ENCODE measurements at places on chromosomes 7 and 10.

DNA sequence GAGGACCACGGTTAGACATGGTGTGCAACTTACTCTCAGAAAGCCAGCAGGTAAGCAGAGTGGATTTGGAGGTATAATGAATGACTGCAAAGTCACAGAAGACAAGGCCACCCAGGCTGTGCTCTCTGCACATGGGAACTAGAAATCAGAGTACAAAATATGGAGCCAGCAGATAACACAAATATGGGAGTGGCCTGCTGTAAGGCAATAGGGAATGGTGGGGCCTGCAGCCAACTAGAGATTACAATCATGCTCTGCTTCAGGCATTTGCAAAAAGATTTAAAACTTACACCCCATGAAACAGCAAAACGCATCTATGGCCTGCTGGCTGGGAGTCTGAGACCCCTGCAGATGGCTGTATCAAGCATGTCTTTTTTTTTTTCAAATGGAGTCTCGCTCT lies 47.0 kb downstream of the RGS10 start:
- no peak for DNase-seq
- no peaks in the 10 kb centered on the region for H3K27me3 ChIP-seq
- peaks cover 12% of the 10 kb centered on the region for H3K4me1 ChIP-seq
- H3K27ac ChIP-seq = no peak overlapping the region

- H3K27ac ChIP-seq = peak overlapping the region; percentile 17
- H3K4me1 ChIP-seq = peaks cover 40% of the 10 kb centered on the region
- no peak overlapping the region for H3K4me3 ChIP-seq
- H3K27me3 ChIP-seq = no peaks in the 10 kb centered on the region
- H3K36me3 ChIP-seq = peaks cover 7% of the 10 kb centered on the region
These were observed 93.4 kb downstream of the RNF216 start for GRCh38 chr7:5687936-5688630.

- no peak for DNase-seq
- H3K4me3 ChIP-seq = no peak overlapping the region
- peaks cover 2% of the 10 kb centered on the region for H3K27me3 ChIP-seq
- H3K4me1 ChIP-seq = peaks cover 6% of the 10 kb centered on the region
These were observed 2.9 kb upstream of the CFAP46 start for GRCh38 chr10:132945125-132945893.

DNA sequence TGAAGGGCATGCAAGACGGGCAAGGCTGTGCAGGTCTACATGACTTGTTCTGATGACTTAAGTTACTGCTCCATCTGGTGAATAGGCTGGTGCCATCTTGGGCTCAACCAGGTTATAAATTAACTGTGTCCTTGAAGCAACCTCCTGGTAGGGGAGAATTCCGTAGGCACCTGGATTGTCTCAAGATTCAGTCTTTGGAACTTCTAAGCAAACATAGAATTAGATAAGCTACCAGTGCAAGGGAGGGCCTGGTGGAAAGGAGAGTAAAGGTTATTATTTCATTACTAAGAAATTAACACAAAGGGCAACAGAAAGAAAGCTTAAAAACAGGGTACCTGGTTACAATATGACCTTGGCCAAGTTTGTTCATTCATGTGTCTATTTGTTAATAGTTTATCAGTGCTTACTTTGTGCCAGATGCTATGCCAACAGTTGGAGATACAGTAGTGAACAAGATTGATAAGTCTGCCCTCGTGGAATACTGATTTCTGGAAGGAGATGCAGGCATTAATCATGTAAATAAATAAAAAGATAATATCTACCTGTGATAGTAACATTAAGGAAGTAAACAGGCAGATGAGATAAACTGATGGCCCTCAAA lies 107.0 kb upstream of the PALS2 start:
- no peaks in the 10 kb centered on the region for H3K36me3 ChIP-seq
- DNase-seq = no peak
- no peak overlapping the region for H3K4me3 ChIP-seq
- no peak overlapping the region for H3K27ac ChIP-seq
- H3K4me1 ChIP-seq = no peaks in the 10 kb centered on the region
- no peaks in the 10 kb centered on the region for H3K27me3 ChIP-seq

DNA sequence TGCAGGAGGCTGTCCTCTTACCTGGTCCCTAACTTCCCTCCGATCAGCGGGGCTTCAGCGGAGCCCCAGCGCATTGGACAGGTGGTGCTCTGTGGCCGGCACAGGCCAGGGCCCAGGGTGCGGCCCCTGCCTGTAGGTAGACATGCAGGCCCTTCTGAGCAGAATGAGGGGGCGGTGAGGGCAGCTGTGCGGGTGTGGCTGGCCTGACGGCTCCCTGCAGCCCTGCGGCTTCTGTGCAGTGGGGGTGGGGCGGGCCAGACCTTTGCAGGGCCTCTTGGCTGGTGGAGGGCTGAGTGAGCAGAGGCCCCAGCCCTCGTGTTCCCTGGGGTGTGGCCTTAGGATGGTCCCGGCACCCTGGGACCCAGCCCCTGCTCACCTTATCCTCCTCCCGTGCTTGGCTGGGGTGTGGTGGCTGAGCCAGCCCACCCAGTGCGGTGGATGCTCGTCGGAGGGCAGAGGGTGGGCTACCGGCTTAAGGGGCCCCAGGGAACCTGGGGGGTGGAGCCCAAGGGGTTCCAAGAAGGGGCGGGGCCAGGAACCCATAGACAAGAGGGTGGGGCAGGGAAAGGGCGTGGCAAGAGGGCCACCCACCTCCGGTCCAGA lies 175.2 kb upstream of the TNRC18 start:
- peak overlapping the region; percentile 57 for H3K4me3 ChIP-seq
- H3K27me3 ChIP-seq = no peaks in the 10 kb centered on the region
- H3K4me1 ChIP-seq = peaks cover 26% of the 10 kb centered on the region
- peaks cover 11% of the 10 kb centered on the region for H3K36me3 ChIP-seq

- no peak overlapping the region for H3K4me3 ChIP-seq
- no peaks in the 10 kb centered on the region for H3K4me1 ChIP-seq
- peaks cover 4% of the 10 kb centered on the region for H3K27me3 ChIP-seq
- no peaks in the 10 kb centered on the region for H3K36me3 ChIP-seq
- DNase-seq = no peak
- no peak overlapping the region for H3K27ac ChIP-seq
These were observed 74.6 kb upstream of the FRMD4A start for GRCh38 chr10:14405076-14406065.

DNA sequence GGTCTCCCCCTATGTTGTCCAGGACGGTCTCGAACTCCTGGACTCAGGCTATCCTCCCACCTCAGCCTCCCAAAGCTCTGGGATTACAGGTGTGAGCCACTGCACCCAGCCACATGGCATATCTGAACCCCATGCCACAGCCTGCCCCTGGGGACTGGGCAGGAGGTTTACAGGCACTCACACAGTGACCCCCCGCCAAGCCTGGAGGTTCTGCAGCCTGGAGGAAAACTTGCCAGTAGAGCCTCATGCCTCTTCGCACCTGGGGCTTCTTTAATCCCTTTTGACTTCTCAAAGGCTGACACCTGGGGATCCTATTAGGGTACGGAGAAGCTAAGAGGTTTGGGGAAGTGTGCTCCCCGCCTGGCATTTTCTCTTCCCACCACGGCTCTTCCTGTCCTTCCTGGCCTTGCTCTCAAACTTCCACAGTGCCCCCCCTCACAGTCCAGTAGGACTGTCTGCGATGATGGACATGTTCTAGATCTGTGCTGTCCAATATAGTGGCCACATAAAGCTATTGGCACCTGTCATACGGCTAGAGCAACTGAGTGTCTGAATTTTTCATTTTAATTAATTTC lies 11.4 kb upstream of the KCP start:
- H3K4me3 ChIP-seq = no peak overlapping the region
- no peaks in the 10 kb centered on the region for H3K36me3 ChIP-seq
- H3K27ac ChIP-seq = no peak overlapping the region
- DNase-seq = no peak
- H3K27me3 ChIP-seq = no peaks in the 10 kb centered on the region

DNA sequence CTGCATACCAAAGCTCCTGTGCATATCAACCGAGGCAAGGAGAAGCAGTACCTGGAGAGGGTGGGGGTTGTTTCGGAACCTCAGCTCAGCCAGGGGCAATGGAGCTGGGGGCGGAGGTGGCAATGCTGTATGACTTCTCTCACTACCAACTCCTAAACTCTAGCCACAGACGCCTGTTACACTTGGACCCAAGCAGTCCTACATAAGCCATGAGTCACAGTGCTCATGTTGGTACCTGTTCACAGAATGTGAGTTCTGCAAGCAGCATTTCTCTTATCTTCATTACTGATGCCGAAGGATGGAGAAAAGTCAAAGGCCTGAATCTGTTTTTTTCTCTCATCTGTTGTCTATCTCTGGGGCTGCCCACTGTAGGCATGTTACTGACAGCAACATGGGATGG lies 3.2 kb upstream of the RAB18 start:
- DNase-seq = no peak
- no peaks in the 10 kb centered on the region for H3K36me3 ChIP-seq
- H3K4me1 ChIP-seq = peaks cover 3% of the 10 kb centered on the region
- no peak overlapping the region for H3K4me3 ChIP-seq
- H3K27me3 ChIP-seq = no peaks in the 10 kb centered on the region
- no peak overlapping the region for H3K27ac ChIP-seq

DNA sequence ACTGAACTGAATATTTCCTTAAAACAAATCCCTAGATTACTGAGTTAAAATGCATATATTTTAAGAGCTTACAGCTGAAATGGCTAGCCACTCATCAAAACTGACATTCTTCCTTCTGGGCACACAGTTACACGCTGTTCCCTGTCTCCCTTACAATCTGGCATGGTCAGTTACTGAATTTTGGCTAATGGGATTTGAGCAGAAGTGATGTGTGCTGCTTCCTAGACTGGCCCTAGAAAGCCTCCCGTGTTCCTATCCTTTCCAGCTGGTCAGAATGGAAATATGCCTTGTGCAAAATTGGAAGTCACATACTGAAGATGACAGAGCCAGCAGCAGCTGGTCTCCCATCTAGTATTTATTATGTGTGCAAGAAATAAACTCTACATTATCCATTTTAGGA lies 128.7 kb upstream of the NAMPT start:
- no peaks in the 10 kb centered on the region for H3K4me1 ChIP-seq
- H3K4me3 ChIP-seq = no peak overlapping the region
- H3K36me3 ChIP-seq = no peaks in the 10 kb centered on the region
- no peaks in the 10 kb centered on the region for H3K27me3 ChIP-seq
- no peak overlapping the region for H3K27ac ChIP-seq

GRCh38 chr10:87723500-87723899 lies 63.8 kb downstream of the PAPSS2 start:
- no peaks in the 10 kb centered on the region for H3K4me1 ChIP-seq
- no peak overlapping the region for H3K27ac ChIP-seq
- H3K36me3 ChIP-seq = no peaks in the 10 kb centered on the region
- no peak for DNase-seq
- H3K27me3 ChIP-seq = no peaks in the 10 kb centered on the region
- no peak overlapping the region for H3K4me3 ChIP-seq

GRCh38 chr7:22559829-22560489 lies 60.0 kb upstream of the STEAP1B start:
- no peak overlapping the region for H3K4me3 ChIP-seq
- H3K36me3 ChIP-seq = no peaks in the 10 kb centered on the region
- H3K27ac ChIP-seq = no peak overlapping the region

DNA sequence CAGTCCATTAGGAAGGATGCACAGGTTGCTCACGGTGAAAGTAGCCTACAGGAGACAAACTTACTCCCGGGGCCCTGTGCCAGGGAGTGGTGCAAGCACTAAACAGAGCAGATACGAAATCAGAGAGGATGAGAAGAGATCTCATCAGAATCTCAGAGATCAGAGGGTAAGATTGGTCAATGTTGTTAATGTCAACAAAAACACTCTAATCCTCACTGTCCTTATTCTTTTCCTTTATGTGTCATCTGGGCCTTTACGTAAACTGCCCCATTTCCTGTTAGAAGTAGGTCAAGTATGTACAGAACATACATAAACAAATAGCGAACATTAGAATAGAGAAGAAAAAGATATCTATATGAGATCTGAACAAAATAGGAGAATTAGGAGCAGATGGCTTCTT lies 163.1 kb downstream of the PPP1R17 start:
- H3K36me3 ChIP-seq = no peaks in the 10 kb centered on the region
- no peaks in the 10 kb centered on the region for H3K27me3 ChIP-seq
- no peak overlapping the region for H3K4me3 ChIP-seq
- DNase-seq = no peak
- no peak overlapping the region for H3K27ac ChIP-seq

GRCh38 chr7:66682350-66683093 lies 53.8 kb downstream of the KCTD7 start:
- H3K36me3 ChIP-seq = no peaks in the 10 kb centered on the region
- H3K4me1 ChIP-seq = peaks cover 12% of the 10 kb centered on the region
- peak overlapping the region; percentile 51 for H3K27ac ChIP-seq
- DNase-seq = no peak

DNA sequence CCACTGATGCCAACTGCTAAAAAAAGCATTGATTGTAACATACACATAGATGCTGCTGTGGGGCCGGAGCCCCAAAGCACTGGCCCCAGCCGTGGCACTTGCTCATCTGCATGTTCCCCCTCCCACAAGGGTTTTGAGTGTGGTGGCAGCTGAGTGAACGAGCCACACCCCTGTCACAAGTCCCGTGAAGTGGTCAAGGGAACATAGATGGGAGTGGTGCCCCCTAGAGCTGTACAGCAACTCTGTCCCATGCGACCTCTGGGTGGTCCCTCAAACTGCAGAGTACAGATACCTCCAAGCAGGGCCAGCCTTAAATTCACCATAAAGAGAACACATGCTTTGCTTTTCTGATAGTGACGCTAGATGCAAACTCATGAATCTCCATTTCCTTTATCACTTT lies 503.3 kb upstream of the NRP1 start:
- H3K4me3 ChIP-seq = no peak overlapping the region
- H3K36me3 ChIP-seq = no peaks in the 10 kb centered on the region
- no peaks in the 10 kb centered on the region for H3K27me3 ChIP-seq
- no peak for DNase-seq

DNA sequence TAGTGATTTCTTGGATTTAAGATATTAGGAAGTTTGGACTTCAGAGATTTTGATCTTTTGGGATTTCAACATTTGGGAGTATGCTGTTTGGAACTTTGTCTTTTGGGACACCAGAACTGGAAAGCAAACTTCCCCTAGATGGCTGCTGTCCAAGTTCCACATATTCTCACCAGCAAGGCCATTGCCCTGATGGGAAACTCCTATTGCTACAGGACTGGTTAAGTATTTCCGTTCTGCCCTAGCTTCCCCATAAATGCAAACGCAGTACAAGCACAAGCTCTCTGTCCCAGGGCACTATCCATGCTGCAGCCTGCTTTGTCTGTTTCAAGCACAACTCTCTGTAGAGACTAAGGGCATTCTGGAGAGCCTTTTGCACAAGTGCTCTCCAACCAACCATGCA lies 79.3 kb upstream of the SLC25A13 start:
- H3K4me1 ChIP-seq = no peaks in the 10 kb centered on the region
- DNase-seq = no peak

DNA sequence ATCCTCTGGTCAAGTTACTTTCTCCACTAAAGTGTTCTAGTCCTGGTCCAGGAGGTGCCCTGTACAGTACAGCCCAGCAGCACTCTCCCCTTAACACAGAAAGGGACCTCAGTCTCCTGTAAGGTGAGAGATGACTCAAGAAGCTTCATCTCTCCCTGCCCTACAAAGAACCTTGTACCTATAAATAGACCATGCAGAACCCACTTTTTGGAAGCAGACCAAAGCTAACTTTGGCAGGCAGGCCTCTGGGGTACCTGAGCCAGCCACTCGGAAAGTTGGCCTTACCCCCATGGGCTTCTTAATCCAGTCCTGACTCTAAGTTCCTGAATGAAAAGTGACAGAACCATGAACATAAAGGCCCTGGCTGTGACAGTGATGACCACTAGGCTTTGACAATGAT lies 454.8 kb downstream of the KCNMA1 start:
- H3K27ac ChIP-seq = no peak overlapping the region
- no peak for DNase-seq
- no peaks in the 10 kb centered on the region for H3K36me3 ChIP-seq

Measured in GM12878 (cell line).